ENCODE measurements at places on chromosomes 7 and 10.

GRCh38 chr10:82882722-82883121 is 1007.7 kb downstream of the NRG3 start:
- no peak for DNase-seq

DNA sequence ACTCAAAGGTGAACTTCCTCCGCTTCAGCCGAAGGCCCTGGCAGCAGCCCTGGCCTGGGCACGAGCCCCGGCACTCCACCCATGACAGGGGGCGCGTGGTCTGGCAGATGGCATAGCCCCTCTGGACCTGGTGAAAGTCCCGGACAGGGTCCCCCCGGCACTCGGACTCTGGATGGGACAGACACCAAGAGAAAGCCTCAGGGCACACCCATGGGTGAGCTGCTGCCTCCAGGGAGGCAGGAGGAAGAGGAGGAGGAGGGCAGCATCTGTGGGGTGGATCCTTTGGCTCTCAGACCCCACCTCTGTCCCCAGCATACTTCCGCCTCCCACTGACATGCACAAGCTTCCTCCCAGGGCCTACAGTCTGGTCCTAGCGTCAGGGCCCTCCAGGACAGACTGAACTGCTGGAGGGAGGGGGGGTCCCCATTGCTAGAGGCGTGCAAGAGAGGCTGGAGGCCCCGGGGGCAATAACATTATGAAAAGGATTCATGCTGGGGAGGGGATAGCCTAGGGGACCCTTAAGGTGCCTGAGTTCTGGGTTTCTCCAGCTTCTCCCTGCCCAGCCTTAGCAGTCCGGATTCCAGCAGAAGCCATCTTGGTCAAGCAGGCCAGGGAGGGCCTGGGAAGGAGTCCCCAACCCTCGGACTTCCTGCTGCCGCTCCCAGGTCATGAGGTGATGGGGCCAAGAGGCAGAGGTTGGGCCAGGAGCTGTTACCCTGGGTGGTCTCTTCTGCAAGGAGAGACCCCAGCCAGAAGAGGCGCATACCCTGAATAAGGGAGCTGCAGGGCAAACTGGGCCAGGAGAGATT is 169.3 kb downstream of the LCOR start:
- no peak for DNase-seq

GRCh38 chr10:126977216-126977615 is 72.0 kb downstream of the DOCK1 start:
- no peak for DNase-seq

- no peak for DNase-seq
Observed at GRCh38 chr7:53111031-53111430, 75.6 kb downstream of the POM121L12 start.

- no peak for DNase-seq
Observed at GRCh38 chr7:36943591-36944435, 219.5 kb upstream of the AOAH start.

DNA sequence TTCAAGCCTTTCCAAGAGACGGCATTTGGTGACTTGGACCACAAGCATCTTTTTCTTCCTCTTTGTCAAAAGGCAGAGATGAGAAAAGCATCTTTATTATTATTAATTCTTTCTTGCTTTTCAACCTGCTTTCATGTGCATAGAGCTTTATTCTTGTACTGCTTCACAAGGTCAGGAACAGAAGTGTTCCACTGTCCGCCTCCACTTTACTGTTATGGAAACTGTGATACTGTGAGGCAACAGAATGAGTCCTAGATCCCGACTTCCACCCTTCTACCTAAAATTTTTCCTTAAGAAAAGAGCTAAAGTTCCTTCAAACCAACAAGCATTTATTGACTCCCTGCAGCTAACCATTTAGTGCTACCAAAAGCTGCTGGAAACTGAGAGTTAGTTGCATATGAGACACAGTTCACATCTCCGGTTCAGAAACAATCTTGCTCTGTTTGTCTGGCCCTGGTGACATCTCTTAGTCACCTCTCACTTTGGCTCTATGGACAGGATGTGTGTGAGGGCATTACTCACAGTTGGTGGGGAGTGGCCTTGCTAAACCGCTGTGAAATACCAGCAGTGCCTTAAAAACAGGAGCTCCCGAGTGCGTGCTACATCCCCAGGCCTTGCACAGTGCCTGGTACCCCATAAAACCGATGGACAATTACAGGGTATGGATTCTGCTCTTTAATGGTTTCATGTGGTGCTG is 77.1 kb upstream of the TRIL start:
- no peak for DNase-seq

DNA sequence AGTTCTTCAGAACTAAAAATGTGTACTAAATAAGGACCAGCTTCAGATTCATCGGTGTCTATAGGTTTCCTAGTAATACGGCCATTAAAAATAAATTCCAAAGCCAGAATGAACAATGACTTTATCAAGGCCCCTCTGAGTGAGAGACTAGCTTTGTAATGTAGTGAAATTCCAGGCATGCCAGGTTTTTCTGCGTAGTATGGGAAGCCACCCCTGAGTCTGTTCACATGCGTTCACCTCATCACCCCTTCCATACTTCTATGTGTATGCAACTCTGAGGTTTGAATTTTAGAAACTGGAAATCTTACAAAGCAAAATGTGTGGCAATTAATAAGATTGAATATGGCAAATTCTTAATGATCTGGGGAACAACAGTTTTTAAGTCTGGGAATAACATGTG is 24.5 kb downstream of the RNF32 start:
- no peak for DNase-seq

DNA sequence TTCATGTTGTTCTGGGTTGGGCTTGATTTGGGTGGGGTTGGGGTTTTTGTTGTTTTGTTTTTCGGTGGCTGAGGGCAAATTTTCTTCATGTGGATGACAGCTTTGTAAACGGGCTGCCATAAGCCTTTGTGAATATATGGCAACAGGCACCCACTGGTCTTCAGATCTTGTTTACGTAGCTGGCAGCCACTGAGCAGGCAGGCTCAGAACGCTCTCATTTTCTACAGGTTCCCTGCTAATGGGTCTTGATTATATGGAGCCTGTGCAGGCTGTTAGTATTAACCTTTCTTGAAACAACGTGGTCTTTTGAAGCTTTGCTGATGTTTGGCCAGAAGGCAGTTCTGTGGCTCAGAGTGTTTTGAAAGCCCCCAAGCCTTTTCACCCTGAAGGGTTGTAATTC is 199.7 kb downstream of the TNS3 start:
- no peak for DNase-seq

- DNase-seq = no peak
Observed at GRCh38 chr10:47370878-47371277, 13.2 kb downstream of the ZNF488 start.

DNA sequence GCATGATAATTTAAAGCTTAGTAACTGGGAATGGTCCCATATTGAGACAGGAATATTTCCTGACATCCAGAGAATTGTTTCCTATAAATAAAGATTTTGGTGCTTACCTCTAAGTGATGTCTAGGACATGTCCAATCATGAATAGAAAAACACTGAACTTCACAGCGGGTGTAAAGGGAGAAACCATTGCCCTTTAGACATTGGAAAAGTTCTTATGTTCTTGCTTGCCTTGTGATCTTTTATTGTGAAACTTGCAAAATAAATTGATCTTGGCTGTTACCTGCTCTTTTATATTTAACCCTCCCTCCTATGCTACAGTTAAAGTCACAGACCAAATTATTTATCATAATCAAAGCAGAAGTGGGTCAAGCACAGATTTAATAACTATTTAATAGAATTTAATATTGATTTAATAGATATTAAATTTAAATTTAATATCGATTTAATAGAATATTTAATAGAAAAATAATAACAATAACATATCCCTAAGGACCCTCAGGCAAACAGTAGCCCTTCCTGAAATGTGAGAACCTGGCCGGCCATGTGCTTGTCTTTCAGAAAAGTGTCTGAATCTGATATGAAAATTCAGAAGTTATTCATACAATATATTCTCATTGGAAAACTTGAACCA is 47.0 kb upstream of the AKR1C1 start:
- DNase-seq = no peak

GRCh38 chr10:117167789-117168674 is 29.3 kb upstream of the KCNK18 start:
- DNase-seq = peak; percentile 56

GRCh38 chr10:69403519-69403918 is 13.2 kb downstream of the TACR2 start:
- no peak for DNase-seq

- no peak for DNase-seq
Observed at GRCh38 chr7:69438584-69439412, 159.5 kb upstream of the AUTS2 start.

Data from activated CD4-positive, alpha-beta T cell treated with anti-CD3 and anti-CD28 coated beads, Interleukin-2, amount 50 U/mL, for 4 hours (primary cell).